ENCODE measurements at places on chromosomes 4 and X.

- DNase-seq, result no peak
Observed at GRCh38 chr4:187422655-187423054, 572.9 kb upstream of the ZFP42 start.

DNA sequence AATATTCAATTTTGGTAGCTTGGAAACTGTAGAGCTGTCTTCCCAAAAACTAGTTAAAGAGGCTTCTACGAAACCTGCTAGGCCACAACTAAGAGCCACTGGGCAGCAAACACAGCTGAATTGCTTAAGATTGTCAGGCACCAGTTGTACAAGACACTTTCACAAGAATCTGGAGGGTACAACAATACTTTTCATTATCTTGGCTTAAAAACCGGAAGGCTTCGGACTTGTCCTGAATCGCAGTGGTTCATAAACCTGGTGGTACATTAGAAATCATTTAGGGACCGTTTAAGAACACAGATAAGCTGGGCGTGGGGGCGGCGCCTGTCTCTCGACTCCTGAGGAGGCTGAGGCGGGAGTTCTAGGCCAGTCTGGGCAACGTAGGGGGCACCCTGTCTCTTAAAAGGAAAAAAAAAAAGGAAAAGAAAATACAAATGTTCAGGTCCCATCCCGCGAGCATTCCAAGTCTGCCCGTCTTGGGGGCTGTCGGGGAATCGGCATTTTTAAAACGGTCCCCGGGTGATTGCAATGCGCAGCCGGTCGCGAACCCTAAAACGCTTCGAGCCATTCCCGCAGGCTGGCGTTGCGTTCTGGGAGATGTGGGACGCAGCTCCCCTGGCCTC, 763 bp downstream of the PYURF start:
- no peak for DNase-seq

DNA sequence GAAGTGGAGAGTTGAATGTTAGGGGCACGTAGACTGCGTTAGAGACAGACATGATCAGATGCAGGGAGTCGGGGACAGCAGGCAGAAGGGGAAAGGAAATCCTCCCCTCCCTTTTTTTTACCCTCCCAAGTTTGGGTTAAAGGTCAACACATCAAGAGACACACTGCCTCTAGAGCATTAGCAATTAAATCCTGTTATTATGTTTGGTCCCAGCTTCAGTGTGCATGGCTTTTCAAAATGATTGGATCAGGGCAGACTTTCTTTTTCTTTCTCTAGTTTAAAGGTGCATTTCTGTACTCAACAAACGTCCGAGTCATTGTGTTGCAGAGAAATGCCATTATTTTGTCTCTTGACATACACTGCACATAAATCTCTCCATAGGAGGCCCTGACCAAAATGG, 63.9 kb downstream of the USP26 start:
- DNase-seq, result no peak

- DNase-seq, result no peak
Observed at GRCh38 chr4:175282407-175282806, 364.2 kb downstream of the ADAM29 start.

- no peak for DNase-seq
Observed at GRCh38 chr4:164509951-164510350, 244.0 kb upstream of the SMIM31 start.

- no peak for DNase-seq
Observed at GRCh38 chr4:150591406-150591805, 9.5 kb downstream of the MAB21L2 start.

DNA sequence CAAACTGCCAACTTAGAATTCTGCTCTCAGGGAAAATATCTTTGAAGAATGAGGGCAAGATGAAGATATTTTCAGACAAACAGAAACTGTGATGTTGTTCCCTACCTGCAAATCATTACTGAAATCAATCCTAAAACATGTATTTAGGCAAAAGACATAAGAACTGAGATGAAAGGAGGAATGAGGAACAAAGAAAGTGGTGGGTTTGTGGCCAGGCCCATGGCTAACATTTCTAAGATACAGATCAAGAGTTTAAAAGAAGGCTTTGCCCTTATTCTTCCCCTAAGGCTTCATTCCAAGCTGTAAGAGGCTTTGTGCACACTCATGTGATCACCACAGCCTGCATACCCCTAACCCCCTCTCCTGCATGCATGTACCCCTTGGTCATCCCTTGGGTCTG, 46.5 kb downstream of the ADGRG2 start:
- DNase-seq, result no peak

DNA sequence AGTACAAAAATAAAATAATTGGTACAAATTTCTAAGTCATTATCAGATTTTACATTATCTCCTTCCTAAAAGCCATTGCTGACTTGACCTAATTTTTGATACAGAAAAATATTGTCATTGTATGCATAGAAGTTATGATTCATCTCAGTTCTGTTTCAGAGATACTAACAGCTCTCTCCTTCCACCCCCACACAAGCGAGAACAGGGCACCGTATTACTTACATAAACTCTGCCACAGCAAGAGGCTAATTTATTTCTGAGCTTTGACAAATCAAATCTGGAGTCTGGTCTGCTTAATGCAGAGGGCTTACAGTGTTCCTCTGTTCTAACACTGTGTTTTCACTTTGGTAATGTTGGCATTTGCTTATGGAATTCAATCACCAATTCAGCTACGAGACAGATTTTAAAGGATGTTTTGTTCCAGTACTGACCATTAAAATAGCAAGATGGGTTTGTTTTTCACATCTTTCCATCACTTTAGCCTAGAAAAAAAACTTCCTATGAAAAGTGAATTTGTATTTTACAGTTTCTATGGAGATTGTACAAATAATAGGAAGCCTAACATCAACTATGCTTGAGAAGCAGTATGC, 181.8 kb downstream of the USP46 start:
- DNase-seq, result no peak

DNA sequence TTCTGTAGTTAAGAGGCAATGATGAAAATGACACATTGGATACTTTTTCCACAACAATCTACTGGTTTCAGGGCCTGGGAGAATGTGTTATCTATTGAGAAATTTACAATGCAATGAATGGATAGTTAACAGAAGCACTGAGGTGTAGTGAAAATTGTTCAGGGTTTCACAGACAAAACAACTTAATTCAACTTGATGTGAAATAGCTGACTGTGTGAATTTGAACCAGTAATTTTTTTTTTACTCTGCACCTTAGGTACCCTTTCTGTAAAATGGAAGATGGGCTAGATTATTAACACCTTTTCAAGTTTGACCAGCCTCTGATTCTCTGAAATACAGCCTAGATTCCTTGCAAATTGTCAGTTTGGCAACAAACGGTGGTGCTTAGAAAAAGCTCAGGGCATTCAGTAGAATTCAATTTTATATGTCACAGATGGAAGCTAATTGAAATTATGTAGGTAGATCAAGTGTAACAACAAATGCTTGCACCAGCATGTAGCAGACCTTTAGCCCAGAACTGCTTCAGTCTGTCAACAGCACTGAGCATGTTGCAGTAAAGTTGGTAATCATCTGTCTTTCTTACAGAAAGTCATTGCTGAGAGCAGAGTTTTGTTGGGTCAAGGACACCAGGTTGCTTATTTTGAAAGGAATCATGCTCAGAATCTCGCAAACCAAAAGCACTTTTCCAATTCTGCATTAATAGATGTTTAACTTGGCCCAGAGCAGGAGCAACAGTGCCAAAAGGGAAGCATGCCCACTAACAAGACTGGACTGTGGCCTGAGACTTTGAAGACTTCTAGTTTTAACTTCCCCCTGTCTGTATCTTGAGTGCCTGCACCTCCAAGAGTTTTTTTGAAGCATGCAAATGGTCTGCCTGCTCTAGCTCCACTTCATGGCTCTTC, 526.6 kb downstream of the PACRGL start:
- no peak for DNase-seq

- no peak for DNase-seq
Observed at GRCh38 chrX:18542905-18543304, 117.5 kb downstream of the CDKL5 start.

DNA sequence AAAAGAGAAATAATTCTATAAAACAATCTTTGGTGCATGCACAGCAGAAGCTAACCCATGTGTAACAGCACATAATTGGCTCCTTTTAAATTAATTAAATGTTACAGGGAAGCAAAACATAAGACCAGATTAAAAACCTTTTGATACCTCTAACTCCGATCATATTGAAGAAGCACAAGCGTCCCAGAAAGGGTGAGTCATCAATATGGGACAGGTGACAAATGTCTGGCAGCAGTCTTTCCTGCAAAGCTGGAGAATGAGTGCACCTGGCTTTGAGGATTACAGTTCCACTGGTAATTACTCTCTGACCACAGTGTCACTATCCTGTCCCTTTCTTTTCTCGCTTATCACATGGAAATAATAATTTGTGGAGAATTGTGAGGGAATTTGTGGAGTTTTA, 94.6 kb downstream of the FAM9B start:
- no peak for DNase-seq

DNA sequence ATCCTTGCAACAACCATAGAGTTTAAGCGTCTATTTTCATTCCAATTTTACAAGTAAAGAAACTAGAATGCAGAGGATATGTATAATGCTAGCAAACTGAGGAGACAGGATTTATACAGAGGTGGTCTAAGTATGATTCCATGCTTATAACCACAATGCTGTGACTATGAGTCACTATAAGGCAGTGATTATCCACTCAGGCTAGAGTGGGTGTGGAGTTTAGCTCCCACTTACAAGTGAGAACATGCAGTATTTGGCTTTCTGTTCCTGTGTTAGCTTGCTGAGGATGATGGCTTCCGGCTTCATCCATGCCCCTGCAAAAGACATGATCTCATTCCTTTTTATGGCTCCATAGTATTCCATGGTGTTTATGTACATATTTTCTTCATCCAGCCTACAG, 41.6 kb upstream of the EDA2R start:
- no peak for DNase-seq

- DNase-seq, result no peak
Observed at GRCh38 chrX:53547668-53548067, 113.5 kb upstream of the HSD17B10 start.

- DNase-seq, result no peak
Observed at GRCh38 chrX:137198040-137198439, 164.2 kb upstream of the GPR101 start.

- no peak for DNase-seq
Observed at GRCh38 chr4:5010984-5011383, 8.3 kb downstream of the CYTL1 start.

- no peak for DNase-seq
Observed at GRCh38 chr4:157219711-157220370, 687 bp upstream of the GRIA2 start.

DNA sequence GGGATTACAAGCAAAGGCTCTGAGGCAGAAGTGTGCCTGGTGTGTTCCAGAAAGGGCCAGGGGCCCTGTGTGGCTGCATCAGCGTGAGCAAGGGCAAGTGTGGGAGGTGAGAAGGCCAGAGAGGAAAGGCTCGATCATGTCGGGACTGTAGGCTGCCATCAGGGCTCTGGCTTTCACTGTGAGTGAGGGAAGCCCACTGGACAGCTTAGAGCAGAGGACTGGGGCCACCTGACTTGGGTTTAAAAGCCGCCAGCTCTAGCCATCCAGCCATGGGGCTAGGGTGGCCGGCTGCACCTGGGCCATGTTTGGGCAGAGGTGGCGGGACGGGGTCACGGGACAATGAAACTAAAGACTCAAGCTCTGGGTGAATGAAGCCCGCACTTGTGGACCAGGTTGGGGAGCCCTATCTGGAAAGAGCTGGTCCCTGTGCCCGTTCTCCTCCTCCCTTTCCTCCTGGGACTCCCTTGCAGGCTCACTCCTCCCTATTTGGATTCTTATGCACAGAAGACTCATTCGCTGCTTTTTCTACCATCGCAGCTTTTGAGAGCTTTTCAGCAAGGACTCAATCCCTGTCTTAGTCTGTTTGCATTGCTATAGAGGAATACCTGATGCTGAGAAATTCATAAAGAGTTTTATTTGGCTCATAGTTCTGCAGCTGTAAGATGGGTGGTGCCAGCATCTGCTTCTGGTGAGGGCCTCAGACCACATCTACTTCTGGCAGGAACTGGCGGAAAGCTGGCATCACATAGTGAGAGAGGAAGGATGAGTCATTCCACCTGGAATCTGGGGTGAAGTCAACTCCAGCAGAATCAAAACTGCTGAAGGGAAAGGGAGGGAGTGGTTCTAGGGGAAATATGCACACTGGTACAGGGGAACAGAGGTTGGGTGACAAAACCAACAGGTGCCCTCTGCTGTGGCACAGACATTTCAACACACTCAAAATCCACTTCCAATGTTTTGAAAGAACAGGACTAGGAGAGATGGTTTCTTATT, 15.3 kb downstream of the CTAG1B start:
- no peak for DNase-seq

DNA sequence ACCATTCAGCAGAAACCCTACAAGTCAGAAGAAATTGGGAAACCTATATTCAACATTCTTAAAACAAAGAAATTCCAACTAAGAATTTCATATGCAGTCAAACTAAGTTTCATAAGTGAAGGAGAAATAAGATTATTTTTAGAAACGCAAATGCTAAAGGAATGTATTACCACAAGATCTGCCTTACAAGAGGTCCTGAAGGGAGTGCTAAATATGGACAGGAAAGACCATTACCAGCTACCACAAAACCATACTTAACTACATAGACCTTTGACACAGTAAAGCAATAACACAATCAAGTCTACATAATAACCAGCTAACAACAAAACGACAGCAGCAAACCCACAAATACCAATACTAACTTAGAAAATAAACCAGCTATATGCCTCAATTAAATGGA, 169.3 kb upstream of the FGF16 start:
- no peak for DNase-seq

- DNase-seq, result no peak
Observed at GRCh38 chr4:5706486-5707290, 1.7 kb downstream of the EVC2 start.

DNA sequence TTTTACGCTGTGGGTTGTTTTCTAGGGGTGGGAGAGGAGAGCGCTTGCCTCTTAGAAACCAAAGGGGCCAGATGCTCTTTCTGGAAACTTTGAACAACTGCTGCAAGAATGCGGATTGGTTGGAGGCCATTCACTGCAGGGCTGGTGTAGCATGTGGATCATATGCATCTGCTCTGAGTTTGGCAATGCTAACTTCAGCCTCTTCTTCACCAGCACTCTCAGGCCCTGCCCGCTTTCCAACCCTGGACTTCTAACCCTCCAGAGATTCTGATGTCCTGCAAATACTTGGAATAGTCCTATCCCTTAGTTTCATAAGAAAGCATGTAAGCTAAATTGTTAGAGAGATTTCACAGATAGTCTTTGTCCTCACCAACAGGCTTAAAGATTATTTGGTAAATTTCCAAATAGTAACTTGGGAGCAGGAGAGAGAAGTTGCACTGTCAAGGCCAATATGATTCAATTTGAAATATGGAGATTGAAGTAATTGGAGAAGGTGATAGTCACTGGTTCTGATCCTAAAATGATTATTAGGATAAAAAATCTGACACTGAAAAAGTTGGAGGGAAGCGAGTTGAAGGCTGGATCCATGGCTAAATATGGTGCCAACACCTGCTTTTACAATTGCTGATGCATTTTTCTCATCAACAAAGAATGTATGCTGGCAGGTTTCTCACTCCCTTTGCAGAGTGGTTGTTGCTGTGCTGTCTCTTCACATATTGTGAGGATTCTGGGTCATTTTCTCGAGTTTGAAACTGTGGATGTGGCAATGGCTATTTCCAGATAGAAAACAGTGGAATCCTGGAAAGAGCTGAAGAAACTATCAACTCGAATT, 210.4 kb downstream of the PTTG2 start:
- DNase-seq, result no peak

GRCh38 chr4:8765084-8765483, 106.6 kb downstream of the HMX1 start:
- DNase-seq, result no peak

- DNase-seq, result no peak
Observed at GRCh38 chr4:186699881-186700397, 23.7 kb downstream of the FAT1 start.
